ENCODE measurements at places on chromosomes 12 and 14.

- DNase-seq: no peak
Measured at GRCh38 chr12:41635626-41636364, 447.7 kb downstream of the PDZRN4 start.

GRCh38 chr14:89564286-89564957, 147.4 kb upstream of the FOXN3 start:
- DNase-seq: no peak

- no peak for DNase-seq
Measured at GRCh38 chr14:102746634-102747438, 30.4 kb upstream of the TRAF3 start.

GRCh38 chr14:55921511-55921910, 196.7 kb upstream of the PELI2 start:
- DNase-seq: no peak

DNA sequence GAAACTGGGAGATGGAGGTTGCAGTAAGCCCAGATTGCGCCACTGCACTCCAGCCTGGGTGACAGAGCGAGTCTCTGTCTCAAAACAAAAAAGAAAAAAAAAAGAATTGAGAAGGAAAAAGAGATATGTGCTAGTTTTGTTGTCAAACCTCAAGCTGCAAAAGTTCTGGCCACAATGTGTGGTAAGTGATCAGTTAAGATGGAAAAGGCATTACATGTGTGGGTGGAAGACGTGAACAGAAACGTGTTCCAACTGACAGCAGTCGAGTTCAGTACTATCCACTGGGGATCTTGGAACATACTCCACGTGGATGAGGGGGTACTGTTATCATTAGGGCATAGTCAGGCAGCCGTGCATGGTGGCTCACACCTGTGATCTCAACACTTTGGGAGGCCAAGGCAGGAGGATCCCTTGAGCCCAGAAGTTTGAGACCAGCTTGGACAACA, 17.3 kb downstream of the GPR68 start:
- no peak for DNase-seq

- no peak for DNase-seq
Measured at GRCh38 chr12:27305673-27306456, 26.8 kb upstream of the BMAL2 start.

GRCh38 chr12:32921397-32921796, 24.8 kb upstream of the PKP2 start:
- DNase-seq: no peak

GRCh38 chr12:58310809-58311622, 369.6 kb downstream of the ATP23 start:
- DNase-seq: no peak

Data from activated T-cell treated with anti-CD3 and anti-CD28 coated beads for 1 hour (primary cell).